ENCODE measurements at places on chromosomes 5 and 9.

DNA sequence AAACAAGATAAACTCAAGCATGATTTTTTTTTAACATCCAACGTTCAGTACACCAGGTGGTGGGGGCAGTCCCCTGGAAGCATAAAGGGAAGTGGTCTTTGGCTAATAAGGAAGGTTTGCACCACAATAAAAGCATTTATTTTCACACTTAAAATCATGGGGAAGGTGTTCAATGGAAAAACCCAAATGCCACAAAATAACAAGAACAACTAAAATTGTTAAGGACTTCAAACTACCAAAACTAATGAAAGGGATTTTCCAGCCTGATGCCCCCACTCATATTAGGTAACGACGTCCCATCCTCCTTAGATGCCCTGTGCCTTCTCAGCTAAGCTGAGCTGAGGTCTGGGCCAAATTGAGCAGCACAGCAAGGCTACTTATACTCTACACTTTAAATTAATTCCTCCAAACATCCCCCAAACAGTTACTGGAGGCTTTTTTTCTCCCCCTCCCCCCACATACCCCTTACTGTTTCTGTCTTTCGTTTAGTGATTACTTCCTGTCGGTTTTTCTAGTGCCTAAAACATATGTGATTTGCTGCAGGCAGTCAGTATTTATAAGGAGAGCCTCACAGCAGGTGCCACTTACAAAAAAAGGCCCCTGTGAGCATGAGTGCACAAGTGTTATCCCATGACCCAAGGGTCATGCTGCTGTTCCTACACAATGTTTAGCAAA lies 259.7 kb upstream of the ZNF608 start:
- DNase-seq: no peak

DNA sequence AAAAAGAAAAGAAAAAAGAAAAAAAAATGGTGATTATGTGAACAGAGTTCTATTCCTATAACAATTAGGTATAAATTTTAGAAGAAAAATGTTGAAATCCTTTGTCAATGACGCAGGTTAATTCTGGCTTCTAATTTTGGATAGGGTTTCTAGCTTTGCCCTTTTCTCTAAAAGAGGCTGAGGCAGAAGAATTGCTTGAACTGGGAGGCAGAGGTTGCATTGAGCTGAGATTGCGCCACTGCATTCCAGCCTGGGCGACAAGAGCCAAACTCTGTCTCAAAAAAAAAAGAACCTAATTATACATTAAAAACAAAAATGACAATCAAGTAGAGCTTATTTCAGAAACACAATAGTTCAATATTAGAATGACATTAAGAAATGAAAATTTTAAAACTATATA lies 2.9 kb downstream of the STXBP1 start:
- DNase-seq: no peak

DNA sequence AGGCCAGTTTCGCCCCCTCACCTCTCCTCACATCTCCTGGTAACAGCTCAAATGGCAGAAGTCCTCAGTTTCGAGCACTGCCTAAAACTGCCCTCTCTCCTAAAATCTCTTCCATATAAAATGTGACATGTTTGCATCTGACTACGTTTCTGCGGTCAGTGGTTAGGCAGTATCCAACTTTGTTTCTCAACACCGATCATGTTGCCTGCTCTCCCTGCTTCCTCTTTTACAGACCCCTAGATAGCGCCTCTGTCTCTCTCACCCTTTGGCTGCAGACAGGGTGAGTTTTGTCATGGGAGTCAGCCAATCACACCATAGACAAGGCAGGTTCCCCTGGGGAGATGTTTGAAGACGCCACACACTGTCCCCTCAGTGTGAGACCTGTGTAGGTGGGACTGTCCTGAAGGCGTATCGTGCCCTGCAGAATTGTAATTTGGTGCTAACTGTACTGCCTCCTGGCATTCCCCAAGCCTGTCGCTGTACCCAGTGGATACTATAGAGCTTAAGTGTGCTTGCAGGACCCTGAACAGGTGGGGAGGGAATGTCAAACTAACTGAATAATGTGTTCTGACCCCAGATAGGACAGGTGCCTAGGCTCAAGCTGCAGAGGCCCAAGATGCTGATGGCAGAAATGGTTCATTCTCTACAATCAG lies 1.1 kb downstream of the HEXB start:
- peak; percentile 8 for DNase-seq

GRCh38 chr5:107302441-107302840 lies 368.3 kb downstream of the EFNA5 start:
- DNase-seq: no peak

GRCh38 chr9:1722404-1722803 lies 292.7 kb upstream of the SMARCA2 start:
- DNase-seq: peak; percentile 28

DNA sequence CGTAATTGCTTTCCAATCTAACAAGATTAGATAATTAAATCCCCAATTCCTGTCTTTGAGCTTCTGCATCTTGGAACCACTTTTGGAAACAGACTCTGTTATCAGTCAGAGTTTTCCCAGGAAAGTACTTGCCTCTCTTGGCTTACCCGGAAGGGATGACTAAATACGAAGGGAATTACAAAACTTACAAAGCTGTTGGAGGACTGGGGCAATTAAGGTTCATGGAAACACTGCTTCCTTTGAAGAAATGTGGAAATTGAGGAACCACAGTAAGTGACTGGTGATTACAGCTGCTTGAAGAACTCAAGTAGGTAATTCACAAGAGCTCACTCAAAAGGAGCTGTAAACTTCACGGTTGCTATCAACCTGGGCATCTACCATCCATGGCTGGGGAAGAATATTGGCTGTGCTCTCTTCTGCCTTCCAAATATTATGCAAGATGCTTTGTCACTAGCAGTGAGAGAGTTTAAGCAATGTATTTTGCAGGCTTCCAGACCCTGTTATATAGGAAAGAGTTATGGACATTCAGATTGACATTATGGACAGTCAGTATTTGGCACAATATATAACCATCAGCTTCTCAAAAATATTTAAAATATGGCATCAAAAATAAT lies 104.6 kb upstream of the MAN2A1 start:
- DNase-seq: no peak

DNA sequence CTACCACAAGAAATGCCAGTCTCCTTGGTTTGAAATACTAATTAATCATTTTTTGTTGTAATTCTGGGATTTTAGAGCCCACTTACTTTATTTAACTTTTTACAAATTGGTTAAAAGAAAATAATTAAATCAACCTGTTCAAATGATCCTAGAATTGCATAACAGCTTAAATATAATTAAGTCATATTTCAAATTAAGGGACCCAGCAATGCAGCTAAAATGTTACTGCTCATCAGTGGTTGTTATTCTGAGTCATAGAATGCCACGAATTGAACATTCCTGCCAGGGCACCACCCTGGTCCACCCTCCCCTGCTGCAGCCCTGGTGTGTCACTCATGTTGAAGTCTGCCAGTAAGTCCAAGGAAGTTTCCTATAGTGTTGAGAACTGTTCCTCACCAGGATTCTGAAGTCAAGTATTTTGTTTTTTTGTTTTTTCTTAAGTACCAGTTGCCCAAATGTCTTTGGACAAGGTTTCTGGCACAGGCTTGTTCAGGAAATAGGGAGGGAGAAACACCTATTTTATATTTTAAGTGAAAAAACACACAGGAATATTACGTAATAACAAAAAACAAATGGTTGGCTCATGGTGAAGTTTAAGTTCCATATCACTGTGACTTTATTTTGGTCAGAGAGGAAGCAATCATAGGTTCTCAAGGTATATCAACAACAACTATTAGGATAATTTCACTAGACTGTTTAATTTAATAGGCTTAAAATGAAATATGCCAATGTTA lies 4.3 kb upstream of the ITGA1 start:
- peak; percentile 70 for DNase-seq

DNA sequence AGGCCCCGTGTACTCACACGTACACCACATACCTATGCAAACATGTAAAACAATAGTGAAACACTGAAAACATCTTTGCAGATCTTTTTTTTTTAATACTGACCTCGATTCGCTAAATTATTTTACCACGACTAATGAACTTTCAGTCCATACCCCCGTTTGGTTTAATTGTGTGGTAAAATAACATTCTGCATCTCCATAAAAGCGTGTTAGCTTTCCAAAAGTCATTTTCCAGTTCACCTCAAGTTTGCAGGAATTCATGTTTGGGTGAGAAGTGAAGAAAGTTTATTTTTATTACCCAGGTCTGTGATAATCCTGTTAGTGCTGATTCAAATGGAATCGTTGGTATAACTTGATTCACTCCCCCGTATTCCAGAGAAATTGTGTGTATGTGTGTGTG lies 652 bp downstream of the ARSK start:
- DNase-seq: peak; percentile 5

DNA sequence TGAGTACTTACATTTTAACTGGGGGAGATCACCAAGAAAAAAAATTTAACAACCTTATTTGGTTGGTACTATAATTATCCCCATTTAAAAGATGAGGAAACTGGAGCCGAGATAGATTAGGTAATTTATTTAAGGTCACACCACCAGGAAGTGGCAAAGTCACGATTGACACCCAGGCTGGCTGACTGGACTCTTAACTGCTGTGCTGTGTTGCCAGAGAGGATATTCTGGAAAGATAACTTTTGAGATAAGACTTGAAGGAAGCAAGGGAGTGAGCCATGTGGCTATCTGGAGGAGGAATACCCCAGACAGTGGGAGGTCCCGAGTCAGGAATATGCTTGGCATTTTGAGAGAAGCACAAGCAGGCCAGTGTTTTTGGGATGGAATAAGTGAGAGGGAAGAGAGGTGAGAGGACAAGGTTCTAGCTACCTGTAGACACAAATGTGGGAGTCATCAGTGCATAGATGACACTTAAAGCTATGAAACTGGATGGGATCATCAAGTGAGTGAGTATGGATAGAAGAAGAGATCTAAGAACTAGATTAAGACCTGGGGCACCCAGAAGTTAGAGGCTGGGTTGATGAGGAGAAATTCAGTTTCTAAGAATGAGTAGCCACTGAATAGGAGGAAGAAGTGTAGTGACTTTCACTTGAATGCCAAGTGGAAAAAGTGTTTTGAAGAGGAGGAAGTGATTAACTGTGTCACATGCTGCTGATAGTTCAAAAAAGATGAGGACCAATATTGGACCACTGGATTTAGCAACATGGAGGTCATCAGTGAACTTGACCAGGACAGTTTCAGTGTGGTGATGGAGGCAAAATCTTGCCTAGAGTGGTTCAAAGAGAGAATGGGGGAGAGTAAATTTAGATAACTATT lies 25.6 kb downstream of the PDE8B start:
- DNase-seq: no peak

Data from SW480 (cell line).